AG09319 (cell line): ENCODE measurements at places on chromosomes 2 and 18.

DNA sequence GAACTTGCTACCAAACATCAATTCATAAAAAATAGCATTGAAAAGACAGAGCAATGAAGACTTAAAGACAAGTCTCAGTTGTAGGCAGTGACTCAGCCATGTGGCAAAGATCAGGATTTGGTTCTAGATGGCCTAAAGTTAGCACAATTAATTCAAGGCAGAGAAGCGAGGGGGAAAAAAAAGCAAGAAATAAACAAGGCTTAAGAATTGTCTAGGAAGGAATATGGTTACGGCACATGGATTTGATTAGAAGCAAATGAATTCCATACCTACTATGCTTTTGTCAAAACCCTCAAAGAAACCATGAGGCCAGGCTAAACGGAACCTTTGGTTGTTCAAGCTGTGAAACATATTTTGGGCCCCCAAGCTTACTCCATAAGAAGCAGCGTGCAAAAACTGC, 362.2 kb upstream of the KCNH7 start:
- peak; percentile 63 for DNase-seq

- DNase-seq, result no peak
These were observed 8.5 kb downstream of the MEIS1 start for GRCh38 chr2:66443186-66443978.

DNA sequence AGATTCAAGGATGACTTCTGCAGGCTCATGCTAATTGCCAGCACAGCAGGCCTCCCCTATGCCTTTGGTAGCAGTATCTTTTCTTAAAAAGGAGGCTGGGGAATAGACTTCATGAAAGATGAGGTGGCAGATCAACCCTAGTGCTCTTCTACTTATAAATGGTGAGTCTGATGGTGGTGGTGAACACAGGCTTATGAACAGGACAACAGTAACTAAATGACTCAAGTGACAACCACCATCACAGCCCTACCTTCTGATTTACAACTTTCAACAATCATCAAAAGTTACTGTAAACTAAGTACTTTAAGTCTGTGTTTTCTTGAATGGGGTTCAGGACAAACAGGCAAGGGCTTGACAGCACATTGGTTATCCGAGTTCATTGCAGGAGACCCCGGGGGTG, 39.3 kb downstream of the PAIP2B start:
- DNase-seq, result no peak

GRCh38 chr18:22193466-22193865, 24.1 kb downstream of the GATA6 start:
- DNase-seq, result no peak

DNA sequence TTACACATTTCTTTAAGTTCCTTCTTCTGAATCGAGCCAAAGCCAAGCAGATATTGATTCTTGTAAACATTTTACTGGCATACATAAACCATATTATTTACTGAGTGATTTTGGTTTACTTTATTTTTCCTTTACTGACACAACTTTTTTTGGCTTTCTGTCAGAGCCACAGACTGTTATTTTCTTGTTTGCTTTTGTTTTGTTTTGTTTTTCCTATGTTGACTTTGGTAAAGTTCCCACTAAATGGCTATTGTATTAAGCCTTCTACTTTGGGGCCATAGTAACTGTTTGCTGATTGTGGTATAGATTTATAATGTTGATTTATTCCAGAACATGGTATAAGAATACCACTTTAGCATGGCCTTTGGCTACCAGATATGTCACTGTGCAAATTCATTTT, 419.4 kb downstream of the DCDC2C start:
- no peak for DNase-seq

GRCh38 chr2:101861382-101861781, 130.4 kb upstream of the IL1R2 start:
- no peak for DNase-seq

- no peak for DNase-seq
These were observed 364.5 kb upstream of the CDH2 start for GRCh38 chr18:28541276-28541930.

- no peak for DNase-seq
These were observed 21.2 kb downstream of the SCG2 start for GRCh38 chr2:223580951-223581350.

DNA sequence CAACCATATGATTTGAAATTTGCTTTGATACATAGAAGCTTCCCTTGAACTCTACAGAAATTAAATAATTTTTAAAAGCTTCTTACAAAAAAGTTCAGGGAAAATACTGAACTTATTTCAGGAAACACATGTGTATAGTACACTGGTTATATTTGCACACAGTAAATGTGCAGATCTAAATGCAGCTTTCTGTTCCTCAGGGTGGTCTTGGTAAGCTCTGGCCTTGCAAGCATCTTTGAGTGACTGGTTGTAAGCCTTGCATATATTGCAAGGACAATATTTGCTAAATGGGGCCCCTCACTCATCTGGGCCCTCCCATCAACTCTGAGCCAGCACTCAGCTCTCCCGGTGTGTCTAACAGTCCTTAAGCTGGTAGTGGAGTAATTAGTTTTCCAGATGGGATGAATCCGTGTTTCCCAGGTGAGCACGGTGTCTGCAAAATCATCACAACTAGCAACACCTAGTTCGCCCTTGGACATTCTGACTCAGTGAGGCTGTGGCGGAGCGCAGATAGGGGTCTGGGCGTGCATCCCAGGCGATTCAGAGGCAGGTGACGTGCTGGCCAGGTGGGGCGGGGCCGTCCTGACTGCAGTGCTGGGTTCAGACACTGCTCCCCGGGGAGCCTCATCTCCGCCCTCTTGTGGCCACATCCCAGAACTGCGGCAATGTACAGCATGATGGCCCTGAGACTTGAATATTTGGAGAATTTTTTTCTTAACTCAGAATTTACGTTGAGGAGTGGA, 149.6 kb downstream of the MBP start:
- peak; percentile 16 for DNase-seq

DNA sequence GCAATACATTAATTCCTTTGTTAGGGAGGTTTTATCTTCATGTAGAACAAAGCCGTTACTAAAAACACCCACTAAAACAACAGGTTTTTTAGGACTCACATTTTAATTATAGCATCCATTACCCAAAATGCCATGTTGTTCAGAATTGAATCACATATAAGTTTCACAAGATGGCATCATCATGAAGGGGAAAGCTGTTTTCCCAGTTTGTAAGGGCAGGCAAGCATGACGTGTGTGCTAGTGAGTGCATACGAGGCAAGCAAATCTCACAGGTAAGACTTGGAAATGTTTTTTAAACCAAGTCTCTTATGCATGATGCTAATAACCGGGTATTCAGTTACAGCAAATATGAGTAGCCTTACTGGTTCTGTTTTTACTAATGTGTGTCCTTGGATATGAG, 111.8 kb upstream of the NFATC1 start:
- no peak for DNase-seq

GRCh38 chr2:203492965-203493364, 42.1 kb downstream of the RAPH1 start:
- DNase-seq, result no peak

GRCh38 chr18:8504880-8505435, 104.3 kb upstream of the RAB12 start:
- DNase-seq, result no peak

DNA sequence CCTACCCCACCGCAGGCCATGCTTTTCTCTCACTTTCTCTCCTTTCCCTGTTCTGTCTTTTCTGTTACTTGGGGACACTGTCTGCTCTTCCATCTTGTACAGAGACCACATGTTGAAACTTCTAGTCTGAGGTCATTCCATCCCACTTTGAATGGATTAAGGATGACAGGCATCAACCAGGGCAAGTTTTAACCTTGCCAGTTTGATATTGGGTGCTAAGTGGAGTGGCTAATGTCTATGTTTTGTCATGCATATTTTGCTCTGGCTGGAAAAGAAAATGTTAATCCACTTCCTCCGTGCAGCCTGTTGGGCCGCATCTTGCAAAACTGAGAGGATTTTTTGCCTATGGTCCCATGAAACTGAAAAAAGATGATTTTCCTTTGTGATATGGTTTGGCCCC, 205.5 kb upstream of the SESTD1 start:
- no peak for DNase-seq

DNA sequence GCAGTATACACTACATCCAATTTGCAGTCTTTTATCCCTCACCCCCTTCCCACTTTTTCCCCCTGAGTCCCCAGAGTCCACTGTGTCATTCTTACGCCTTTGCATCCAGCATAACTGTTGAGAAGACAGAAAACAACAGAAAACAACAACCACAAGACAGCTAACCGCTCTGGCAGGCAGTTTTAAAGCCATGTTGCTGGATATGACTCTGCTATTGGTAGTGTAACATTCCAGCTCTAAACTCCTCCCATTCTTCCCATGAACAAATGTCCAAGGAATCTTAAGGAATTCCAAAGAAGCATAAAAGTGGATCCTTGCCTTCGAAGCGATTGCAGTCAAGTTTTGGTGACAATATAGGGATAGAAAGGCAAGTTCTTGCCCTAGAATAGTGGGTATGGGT, 599.1 kb downstream of the NYAP2 start:
- DNase-seq, result no peak

DNA sequence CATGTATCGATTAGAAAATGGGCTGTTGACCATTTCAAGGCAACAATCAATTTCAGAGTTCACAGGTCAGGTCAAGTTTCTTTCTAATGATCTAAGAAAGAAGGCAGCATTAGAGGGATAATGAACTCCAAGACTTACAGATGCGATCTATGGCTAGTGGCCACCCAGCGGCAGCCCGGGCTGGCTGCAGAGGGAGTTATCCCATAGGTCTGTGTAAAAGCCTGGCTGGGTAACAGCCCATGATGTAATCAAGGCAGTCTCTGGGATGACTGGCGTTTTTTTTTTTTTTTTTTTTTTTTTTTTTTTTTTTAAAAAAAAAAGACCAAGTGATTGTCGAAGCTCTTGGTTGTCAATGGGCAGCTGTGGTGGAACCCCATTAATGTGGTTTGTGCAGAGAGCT, 171.1 kb upstream of the SKOR2 start:
- no peak for DNase-seq

- peak; percentile 22 for DNase-seq
These were observed at the start of gene RAB27B for GRCh38 chr18:54828281-54828881. Gene RAB27B (plus strand): TSS chr18:54828477. CDS start chr18:54877586, 49,109 bp downstream.

- no peak for DNase-seq
These were observed 94.1 kb upstream of the ST8SIA3 start for GRCh38 chr18:57258131-57258777.

GRCh38 chr2:238771218-238771617, 76.7 kb upstream of the TWIST2 start:
- no peak for DNase-seq

GRCh38 chr2:108587621-108588020, 53.4 kb downstream of the LIMS1 start:
- DNase-seq, result no peak

GRCh38 chr2:148814860-148815419, 60.1 kb upstream of the KIF5C start:
- no peak for DNase-seq

DNA sequence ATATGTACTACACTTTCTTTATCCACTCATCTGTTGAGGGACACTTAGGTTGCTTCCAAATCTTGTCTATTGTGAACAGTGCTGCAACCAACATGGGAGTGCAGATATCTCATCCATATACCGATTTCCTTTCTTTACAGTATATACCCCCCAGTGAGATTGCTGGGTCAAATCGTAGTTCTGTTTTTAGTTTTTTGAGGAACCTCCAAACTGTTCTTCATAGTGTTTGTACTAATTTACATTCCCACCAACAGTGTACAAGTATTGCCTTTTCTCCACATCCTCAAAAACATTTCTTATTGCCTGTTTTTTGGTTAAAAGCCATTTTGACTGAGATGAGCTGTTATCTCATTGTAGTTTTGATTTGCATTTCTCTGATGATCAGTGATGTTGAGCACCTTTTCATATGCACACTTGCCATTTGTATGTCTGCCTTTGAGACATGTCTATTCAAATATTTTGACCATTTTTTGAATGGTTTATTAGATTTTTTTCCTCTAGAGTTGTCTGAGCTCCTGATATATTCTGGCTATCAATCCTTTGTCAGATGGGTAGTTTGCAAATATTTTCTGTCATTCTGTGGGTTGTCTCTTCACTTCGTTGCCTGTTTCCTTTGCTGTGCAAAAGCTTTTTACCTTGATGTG, 12.2 kb downstream of the PLEK start:
- no peak for DNase-seq

DNA sequence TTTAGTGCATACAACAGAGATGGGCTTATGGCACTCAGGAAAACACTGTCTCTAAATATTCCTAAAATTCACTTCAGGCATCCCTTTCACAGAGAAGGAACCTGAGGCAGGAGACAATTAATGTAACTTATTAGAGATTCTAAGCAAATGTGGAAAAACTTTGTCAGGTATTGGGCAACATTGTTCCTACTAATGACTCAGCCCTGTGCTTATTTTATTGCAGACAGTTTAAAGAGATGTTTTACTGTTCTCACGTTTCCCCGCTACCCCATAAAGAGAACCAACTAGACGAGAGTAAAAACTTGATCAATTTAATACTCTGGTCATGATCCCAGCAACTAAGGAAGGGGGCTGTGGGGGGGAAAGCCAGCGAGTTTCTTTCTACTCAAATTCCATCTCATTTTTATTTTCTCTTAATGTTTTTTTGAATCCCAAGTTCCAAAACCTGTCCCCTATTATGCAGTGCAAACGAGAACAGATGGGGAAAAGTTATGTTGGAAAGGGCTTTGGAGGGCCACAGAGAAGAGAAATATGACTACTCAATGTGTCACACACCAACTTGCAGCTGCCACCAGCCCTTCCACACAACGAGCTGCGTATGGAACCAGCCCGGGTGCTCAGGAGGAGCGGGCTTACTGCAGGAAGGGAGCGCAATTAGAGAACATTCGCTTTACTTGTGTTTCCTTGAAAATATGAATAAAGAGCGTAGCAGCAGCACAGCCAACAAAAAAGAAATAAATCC, 18.7 kb upstream of the ACVR1 start:
- DNase-seq, result peak; percentile 25

DNA sequence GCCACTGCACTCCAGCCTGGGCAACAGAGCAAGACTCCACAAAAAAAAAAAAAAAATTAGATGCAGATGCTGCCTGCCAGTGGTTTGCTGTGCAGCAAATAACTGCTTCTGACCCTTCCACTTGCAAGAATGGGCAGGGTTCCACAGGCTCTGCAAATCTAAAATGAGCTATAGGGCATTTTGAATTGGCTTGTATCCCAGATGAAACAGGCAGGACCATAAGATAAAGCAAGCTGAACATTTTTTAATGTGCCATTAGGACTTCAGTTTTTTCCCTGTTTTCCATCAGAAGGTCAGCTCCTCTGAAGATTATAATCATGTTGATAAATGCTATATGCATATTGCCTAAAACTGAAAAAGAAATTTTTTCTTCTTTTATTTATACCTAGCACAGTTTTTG, 15.7 kb upstream of the FZD7 start:
- no peak for DNase-seq

GRCh38 chr2:54074606-54075341, 40.6 kb upstream of the ACYP2 start:
- DNase-seq, result no peak

GRCh38 chr2:24538720-24539119, 47.7 kb downstream of the NCOA1 start:
- DNase-seq, result no peak

GRCh38 chr2:71453404-71454220, at the start of gene DYSF:
Gene DYSF (plus strand): TSS chr2:71453561.
- no peak for DNase-seq

DNA sequence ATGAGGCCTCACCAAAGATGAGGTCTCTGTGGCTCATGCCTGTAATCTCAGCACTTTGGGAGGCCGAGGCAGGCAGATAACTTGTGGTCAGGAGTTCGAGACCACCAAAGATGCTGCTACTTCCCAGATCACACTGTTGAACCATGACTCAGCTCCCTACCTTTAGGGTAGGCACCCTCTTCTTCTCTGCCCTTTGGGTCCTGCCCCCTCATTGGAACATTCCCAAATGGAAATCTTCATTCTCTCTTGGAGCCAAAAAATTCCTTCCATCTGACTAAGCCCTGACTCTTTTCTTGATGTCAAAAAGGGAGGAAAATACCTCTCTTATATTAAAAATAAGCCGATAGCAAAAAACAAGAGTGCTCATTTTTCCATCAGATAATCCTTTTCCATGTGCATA, 183.5 kb downstream of the PAX3 start:
- DNase-seq, result no peak
